Posterior vena cava (tissue), 2 donors: ENCODE measurements at places on chromosomes 13 and 19.

- no peak for DNase-seq
Observed at GRCh38 chr13:71829547-71829946, 37.5 kb downstream of the DACH1 start.

DNA sequence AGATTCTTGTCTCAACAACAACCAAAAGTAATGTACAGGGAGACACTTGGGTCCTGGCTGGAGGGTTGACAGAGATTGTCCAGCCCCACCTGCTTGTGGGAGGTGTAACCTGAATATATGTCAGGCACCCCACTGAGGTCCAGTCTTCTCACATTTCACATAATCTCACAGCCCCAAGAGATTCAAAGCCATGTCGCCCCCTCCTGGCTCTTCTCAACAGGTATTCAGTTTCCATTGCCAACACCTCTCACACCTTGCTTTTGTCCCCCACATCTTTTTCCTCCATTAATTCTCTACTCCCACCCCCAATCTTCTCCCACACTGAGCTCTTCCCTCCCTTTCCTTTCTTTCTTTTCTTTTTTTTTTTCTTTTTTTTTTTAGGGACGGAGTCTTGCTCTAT is 11.2 kb downstream of the UNC13A start:
- DNase-seq: no peak

DNA sequence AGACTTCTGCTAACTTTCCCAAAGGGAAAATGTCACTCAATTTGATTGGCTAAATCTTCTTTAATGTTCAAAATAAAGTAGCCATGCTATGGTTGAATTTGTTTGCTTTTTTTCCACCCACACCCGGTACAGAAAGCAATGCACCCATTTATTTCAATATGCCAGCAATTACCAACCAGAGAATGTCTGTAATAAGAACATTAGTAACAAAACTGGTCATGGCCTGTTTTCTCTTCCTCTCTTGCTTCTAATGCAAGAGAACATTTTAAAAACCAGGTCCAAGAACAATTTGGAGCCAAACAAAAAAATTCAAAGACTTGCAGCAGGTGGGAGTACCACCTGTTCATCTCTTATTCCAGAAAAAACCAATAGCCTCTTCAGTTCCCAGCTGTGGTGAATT is 1108.8 kb upstream of the PCDH20 start:
- no peak for DNase-seq

- no peak for DNase-seq
Observed at GRCh38 chr19:39705578-39706188, 1.4 kb downstream of the LGALS14 start.

GRCh38 chr13:78940455-78941130 is 281.6 kb upstream of the OBI1 start:
- DNase-seq: no peak

GRCh38 chr19:10085641-10086590 is at the start of gene SHFL:
Gene SHFL (plus strand): TSS chr19:10086317. CDS start chr19:10086428, 111 bp downstream.
- DNase-seq: peak; percentile 92

GRCh38 chr13:39810091-39810877 is 154.8 kb downstream of the COG6 start:
- DNase-seq: no peak

- no peak for DNase-seq
Observed at GRCh38 chr13:51222686-51223559, 725 bp downstream of the FAM124A start.

- no peak for DNase-seq
Observed at GRCh38 chr13:31919241-31919640, 112.3 kb upstream of the FRY start.

- DNase-seq: no peak
Observed at GRCh38 chr19:4660181-4660791, 9.9 kb downstream of the MYDGF start.

GRCh38 chr13:94218537-94218936 is 260.9 kb downstream of the DCT start:
- DNase-seq: no peak

DNA sequence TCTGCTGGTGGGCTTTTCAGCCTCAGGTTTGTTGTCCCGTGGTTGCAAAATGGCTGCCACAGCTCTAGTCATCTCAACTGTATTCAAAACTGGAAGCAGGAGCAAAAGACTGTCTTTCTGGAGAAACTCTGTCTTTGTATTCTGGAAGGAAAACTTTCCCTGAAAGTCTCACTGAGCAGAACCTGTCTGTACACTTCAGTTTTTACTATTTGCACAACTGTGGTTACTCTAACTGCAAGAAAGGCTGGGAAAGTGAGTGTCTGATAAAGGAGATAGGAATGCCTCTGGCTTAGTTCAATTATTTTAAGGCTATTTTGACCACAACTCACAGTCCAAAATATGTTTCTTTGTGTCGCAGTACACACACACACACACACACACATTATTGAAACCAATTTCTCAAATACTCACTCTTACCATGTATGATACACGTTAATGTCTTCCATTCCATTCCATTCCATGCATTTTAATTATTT is 49.7 kb upstream of the EHD2 start:
- DNase-seq: no peak

GRCh38 chr19:58056861-58057260 is 2.2 kb upstream of the ZNF135 start:
- DNase-seq: no peak

DNA sequence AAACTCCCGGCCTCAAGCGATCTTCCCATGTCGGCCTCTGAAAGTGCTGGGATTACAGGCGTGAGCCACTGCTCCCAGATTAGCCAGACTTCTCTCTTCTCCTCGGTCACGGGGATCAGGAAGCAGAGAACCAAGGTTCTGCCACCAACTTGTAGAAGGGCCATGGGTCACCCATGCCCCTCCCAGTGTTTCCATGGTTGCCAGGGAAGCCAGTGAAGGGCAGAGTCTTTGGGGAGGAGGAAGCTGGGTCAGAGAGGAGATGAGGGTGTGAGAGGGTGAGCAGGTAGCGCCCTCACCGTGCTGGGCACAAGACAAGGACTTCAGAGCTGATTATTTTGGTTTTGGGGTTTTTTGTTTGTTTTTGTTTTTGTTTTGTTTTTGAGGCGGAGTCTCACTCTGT is 77.1 kb downstream of the GNG7 start:
- no peak for DNase-seq

DNA sequence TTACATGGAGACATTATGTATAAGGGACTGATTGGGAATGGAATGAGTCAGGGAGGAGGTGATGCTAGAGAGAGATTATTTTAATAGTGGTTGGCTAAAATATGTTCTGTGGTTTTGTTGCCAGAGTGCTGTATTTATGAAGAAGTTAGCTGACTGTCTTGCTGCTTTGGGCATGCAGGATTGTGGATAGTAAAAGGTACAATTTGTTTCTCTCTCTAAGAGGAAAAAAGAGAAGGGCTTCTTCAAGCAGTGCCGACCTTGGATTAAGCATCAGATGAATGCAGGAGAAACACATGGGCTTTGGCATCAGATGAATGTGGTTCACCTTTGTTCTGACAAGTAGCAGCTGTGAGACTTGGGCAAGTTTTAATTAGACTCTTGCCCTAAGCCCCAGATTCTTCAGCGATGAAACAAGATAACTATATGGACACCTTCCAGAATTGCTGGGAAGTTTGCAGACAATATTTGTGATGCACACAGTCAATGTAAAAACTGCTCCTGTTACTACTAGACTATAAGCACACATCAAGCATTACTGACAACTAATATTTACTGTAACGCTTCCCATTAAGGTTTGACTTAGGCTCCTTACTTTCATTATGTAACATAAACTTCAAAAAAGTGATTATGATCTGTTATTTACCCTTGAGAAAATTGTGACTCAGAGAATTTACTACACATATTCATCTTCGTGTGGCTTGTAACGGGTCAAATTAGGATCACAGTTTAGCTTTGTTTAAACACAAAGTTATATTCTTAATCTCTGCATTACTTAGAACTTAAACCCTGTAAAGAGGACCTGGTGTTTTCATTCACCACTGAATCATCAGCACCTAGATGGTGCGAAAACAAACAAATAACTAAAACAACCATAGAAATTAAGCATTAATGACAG is 824.0 kb downstream of the PCDH9 start:
- DNase-seq: no peak

- no peak for DNase-seq
Observed at GRCh38 chr19:8664671-8665057, 33.9 kb downstream of the ACTL9 start.

GRCh38 chr19:44572581-44572900 is 40.8 kb upstream of the IGSF23 start:
- no peak for DNase-seq

DNA sequence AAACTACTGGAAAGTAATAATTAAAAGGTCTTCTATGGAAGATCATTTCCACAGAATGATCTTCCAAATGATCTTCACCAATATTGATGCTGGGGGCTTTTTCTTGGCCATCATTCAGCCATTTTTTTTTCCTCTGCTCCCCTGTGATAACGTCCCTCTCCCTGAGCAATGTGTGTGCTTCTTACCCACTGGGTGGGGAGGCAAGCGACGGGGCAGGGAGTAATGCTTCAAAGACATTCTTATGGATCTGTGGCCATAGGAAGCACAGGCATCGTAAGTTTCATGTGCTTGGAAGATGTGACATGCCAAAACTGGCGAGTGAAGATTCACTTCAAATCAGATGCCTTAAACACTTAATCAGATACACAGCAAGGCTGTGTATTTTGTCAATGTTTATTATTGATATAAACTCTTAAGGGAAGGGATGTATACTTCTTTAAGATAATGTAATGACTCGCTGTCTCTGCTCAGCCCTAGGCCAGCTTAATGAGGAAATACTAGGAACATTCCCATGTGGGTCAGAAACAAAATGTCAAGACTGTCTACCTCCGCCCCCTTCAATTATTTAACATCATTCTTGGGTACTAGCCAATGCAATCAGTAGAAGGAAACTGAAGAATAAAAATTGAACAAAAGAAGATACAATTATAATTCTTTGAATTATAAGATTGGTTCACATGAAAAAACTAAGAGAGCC is 34.1 kb upstream of the SERPINE3 start:
- no peak for DNase-seq

- no peak for DNase-seq
Observed at GRCh38 chr13:26896986-26897668, 136.5 kb upstream of the GPR12 start.

GRCh38 chr13:51945149-51945548 is 66.1 kb downstream of the ATP7B start:
- no peak for DNase-seq

DNA sequence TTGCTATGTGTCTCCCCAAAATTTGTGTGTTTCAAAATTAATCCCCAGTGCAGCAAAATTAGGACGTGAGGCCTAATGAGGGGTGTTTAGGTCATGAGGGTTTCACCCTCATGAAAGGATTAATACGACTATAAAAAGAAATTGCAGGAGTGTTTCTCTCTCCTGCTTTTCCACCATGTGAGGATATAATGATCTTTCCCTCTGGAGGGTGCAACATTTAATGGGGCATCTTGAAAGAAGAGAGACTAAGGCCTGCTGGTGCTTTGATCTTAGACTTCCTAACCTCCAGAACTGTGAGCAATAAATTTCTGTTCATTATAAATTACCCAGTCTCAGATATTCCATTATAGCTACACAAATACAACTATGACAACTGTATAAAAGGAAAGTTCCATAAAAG is 183.2 kb downstream of the MYO16 start:
- no peak for DNase-seq

DNA sequence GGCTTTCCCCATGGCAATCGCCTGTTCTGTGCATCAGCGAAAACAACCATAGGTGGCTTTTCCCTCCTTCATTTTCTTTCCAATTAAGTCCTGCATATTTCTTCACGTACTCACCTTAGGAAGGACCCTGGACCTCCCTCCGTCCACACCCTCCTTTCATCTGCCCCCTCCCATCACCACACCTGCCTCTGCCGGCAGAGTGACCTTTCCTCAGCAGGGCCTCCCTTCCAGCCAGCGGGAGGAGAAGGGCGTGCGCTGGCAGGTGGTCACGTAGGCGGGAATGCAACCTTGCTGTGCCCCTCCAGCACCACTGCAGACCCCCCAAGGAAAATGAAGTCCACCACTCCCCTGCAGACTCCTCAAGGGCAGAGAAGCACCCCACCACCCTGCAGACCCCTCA is 61.1 kb downstream of the GSX1 start:
- no peak for DNase-seq

GRCh38 chr13:85040215-85040614 is 759.0 kb downstream of the SLITRK6 start:
- no peak for DNase-seq

DNA sequence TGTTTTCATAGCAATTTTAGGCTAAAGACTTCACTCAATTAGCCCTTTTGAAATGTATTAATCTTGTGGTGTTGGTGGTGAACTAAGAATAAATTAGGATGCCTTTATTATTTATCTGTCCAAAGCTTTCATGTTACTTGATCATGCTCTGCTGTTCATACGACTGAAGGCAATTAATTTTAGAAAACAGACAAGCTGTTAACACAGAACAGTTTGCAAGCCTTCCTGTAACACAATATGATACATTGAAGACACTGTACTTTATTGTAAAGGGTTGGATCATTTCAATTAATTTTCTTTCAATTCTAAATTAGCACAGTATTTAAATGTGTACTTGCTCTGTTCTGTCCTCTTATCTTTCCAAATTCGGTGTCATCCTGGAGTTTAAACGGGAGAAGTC is 794.3 kb upstream of the MIR17HG start:
- no peak for DNase-seq

GRCh38 chr13:59754411-59754810 is 409.3 kb downstream of the DIAPH3 start:
- DNase-seq: no peak

- no peak for DNase-seq
Observed at GRCh38 chr19:40804783-40805242, 5.8 kb downstream of the EGLN2 start.

GRCh38 chr19:23312515-23312914 is 62.3 kb upstream of the ZNF724 start:
- DNase-seq: no peak

- peak; percentile 96 for DNase-seq
Observed at GRCh38 chr19:7871437-7872305, 2.5 kb downstream of the PRR36 start.

DNA sequence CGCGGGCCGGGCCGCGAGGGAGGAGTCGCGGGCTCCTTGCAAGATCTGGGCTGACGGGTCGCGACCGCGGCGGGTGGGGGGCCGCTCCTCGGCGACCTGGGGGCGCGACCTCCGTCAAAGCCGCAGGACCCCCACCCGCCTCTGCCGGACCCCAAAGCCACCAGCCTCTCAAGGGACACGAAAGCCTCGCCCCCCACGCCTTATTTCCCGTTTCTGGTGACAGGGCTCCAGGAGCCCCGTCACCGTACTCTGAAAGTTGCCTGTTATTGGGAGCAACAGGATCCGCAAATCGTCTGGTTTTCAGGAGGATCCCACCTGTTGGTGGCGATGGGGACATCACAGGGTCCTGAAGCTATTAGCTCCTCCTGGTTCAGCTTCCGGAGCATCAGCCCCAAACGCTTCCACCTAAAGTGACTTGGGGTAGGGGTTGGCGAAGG is 530 bp downstream of the MAU2 start:
- DNase-seq: no peak
